ENCODE measurements at places on chromosomes 7 and 10. TPM values are rescaled to one million over a fixed set of nuclear protein-coding genes. Genes with fewer than 3 reads are reported as not detected.

DNA sequence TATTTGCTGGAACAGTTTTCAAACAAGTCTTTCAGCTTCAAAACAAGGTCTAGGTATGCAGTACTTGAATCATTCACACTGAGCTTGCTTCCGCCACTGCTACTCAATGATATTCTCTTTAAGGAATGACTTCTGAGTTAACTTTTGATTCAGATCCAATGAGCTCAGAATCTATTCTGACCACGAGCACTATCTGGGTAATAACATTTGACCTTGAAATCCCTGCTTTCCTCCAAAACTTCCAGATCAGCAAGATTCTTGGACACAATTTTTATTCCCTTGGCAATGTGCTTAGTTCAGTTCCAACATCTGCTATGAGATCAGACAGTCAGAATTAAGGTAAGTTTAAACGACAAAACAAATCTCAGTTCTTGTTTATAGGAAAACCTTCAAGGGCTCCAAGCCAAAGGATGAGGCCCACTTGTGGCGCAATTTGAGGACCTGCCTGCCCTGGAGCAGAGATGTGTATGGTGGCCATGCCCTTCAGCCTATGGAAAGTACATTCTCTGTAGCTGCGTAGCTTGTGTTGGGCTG is 87.2 kb downstream of the RNF216 start:
- peak overlapping the region; percentile 73 for H3K4me3 ChIP-seq
- peaks cover 91% of the 10 kb centered on the region for H3K4me1 ChIP-seq
- no peaks in the 10 kb centered on the region for H3K27me3 ChIP-seq
- H3K36me3 ChIP-seq: peaks cover 39% of the 10 kb centered on the region
- no peak for DNase-seq

GRCh38 chr10:60964257-60965235 is 20.6 kb upstream of the RHOBTB1 start:
- H3K36me3 ChIP-seq: no peaks in the 10 kb centered on the region
- no peak overlapping the region for H3K27ac ChIP-seq
- peaks cover 14% of the 10 kb centered on the region for H3K4me1 ChIP-seq
- H3K27me3 ChIP-seq: peaks cover 5% of the 10 kb centered on the region
- DNase-seq: peak; percentile 67

GRCh38 chr10:78953113-78953798 is 115.5 kb upstream of the ZMIZ1 start:
- H3K36me3 ChIP-seq: no peaks in the 10 kb centered on the region
- no peaks in the 10 kb centered on the region for H3K4me1 ChIP-seq
- no peak for DNase-seq
- no peak overlapping the region for H3K4me3 ChIP-seq

DNA sequence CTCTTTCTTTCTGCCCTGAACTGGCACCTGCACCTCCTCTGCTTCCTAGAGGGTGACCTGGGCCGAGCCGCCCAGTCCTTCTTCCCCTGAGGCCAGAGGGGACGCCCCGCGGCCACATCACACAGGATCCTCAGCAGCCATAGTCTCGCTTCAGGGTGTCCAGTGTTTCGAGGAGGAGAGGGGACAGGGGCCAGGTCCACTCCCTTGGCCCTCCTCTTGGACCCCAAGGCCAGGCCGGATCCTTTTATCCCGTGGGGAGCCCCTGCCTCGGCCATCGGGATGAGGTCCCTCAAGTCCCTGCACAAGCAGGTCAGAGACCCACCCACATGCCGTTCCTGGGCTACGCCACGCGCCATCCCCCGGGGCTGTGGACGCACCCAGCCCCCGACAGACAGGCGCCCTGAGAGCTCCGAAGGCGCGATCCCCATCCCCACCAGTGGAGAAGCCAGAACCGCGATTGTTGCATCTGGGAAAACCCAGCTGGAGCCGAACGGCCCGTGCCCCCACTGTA is 3.6 kb downstream of the BHLHA15 start:
- no peak overlapping the region for H3K4me3 ChIP-seq
- peaks cover 7% of the 10 kb centered on the region for H3K36me3 ChIP-seq
- H3K27ac ChIP-seq: no peak overlapping the region
- peaks cover 10% of the 10 kb centered on the region for H3K4me1 ChIP-seq
- no peak for DNase-seq

The RNF32 gene
- 1.4 TPM for total RNA-seq

- no peak overlapping the region for H3K4me3 ChIP-seq
- no peak for DNase-seq
- H3K27me3 ChIP-seq: no peaks in the 10 kb centered on the region
- no peaks in the 10 kb centered on the region for H3K4me1 ChIP-seq
These were observed 166.8 kb downstream of the IQUB start for GRCh38 chr7:123367484-123368122.

DNA sequence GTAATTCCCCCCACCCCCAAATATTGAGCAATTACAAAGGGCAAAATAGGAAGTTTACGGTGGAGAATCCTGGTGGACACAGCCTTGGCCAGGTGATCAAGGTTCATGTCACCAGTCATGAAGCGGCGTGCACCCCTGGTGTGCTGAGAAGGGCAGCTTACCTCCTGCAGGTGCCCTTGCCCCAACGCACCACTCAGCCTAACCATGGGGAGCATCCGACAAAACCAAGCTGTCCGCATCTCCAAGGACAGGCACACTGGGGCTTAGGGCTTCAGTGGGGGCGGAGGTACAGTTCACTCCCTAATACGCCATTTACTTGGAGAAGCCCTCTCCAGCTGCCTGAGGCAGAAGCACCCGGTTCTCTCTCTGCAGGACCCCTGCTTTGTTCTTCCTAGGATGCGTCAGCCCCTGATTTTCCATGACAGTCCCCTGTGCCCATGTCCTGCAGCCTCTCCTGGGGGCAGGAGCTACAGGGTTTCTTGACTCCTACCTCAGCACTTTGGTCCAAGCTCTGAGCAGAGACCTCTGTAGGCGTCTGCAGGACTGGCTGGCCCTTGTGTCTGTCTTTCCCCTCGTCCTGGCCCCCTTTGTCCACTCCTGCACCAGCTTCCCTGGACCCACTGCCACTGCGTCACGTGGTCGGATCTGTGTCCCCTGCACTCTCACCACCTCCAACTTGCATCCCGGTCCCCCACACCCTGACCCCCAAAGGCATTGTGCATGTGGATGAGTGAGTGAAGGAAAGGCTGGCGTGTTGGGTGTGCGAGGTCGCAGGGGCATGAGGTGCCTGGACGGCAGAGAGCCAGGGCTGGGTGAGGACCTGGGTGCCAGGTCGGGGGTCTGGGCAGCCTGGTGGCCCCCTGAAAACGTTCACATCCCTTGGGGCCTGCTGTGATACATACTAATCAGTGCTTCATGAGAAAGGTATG is 113.7 kb downstream of the LHPP start:
- no peak for DNase-seq
- H3K27ac ChIP-seq: no peak overlapping the region
- H3K27me3 ChIP-seq: no peaks in the 10 kb centered on the region
- H3K4me1 ChIP-seq: no peaks in the 10 kb centered on the region

- no peaks in the 10 kb centered on the region for H3K36me3 ChIP-seq
- DNase-seq: no peak
- no peak overlapping the region for H3K27ac ChIP-seq
- H3K27me3 ChIP-seq: peaks cover 2% of the 10 kb centered on the region
These were observed 42.4 kb downstream of the TNS3 start for GRCh38 chr7:47539398-47540052.

DNA sequence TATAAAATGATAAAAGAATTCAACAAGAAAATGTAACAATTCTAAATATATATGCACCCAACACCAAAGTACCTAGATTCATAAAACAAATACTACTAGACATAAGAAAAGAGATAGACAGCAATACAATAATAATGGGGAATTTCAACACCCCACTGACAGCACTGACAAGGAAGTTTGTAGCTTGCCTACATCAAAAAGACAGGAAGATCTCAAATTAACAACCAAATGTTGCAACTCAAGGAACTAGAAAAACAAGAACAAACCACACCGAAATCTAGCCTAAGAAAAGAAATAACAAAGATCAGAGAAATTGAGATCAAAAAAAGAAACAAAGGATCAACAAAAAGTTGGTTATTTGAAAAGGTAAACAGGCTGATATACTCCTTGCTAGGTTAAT is 36.5 kb upstream of the TNKS2 start:
- no peak for DNase-seq
- H3K27ac ChIP-seq: no peak overlapping the region
- H3K4me1 ChIP-seq: no peaks in the 10 kb centered on the region
- no peak overlapping the region for H3K4me3 ChIP-seq
- H3K27me3 ChIP-seq: peaks cover 30% of the 10 kb centered on the region

GRCh38 chr7:128935342-128935730 is 2.4 kb upstream of the IRF5 start:
- DNase-seq: no peak
- no peak overlapping the region for H3K27ac ChIP-seq
- no peak overlapping the region for H3K4me3 ChIP-seq
- H3K4me1 ChIP-seq: peaks cover 43% of the 10 kb centered on the region

- H3K36me3 ChIP-seq: no peaks in the 10 kb centered on the region
- no peak overlapping the region for H3K27ac ChIP-seq
- H3K4me1 ChIP-seq: no peaks in the 10 kb centered on the region
- H3K4me3 ChIP-seq: no peak overlapping the region
- no peak for DNase-seq
These were observed 368.1 kb downstream of the MDFIC start for GRCh38 chr7:115289971-115290370.

The DYNC1I1 gene
- total RNA-seq: not detected

The PNLIPRP3 gene
- not detected for total RNA-seq

GRCh38 chr10:49737474-49738201 is 24.5 kb downstream of the OGDHL start:
- H3K4me3 ChIP-seq: no peak overlapping the region
- no peaks in the 10 kb centered on the region for H3K4me1 ChIP-seq

The AASS gene
- total RNA-seq: 0.52 TPM

The ZPBP gene
- total RNA-seq: not detected

GRCh38 chr7:66837007-66837406 is 84.0 kb upstream of the TMEM248 start:
- H3K27ac ChIP-seq: no peak overlapping the region
- no peaks in the 10 kb centered on the region for H3K36me3 ChIP-seq
- DNase-seq: peak; percentile 56
- H3K4me1 ChIP-seq: no peaks in the 10 kb centered on the region

GRCh38 chr7:76509931-76510877 is at the start of gene UPK3B:
Gene UPK3B (plus strand): TSS chr7:76510552. CDS start chr7:76510653, 101 bp downstream.
- H3K4me3 ChIP-seq: no peak within 1 kb of the TSS
- H3K36me3 ChIP-seq: no peaks in the 10 kb centered on the region
- DNase-seq: peak; percentile 36
- H3K27me3 ChIP-seq: no peaks in the 10 kb centered on the region
- H3K4me1 ChIP-seq: peaks cover 5% of the 10 kb centered on the region

GRCh38 chr10:78178940-78179339 is 145.3 kb downstream of the RPS24 start:
- H3K27me3 ChIP-seq: peaks cover 7% of the 10 kb centered on the region

DNA sequence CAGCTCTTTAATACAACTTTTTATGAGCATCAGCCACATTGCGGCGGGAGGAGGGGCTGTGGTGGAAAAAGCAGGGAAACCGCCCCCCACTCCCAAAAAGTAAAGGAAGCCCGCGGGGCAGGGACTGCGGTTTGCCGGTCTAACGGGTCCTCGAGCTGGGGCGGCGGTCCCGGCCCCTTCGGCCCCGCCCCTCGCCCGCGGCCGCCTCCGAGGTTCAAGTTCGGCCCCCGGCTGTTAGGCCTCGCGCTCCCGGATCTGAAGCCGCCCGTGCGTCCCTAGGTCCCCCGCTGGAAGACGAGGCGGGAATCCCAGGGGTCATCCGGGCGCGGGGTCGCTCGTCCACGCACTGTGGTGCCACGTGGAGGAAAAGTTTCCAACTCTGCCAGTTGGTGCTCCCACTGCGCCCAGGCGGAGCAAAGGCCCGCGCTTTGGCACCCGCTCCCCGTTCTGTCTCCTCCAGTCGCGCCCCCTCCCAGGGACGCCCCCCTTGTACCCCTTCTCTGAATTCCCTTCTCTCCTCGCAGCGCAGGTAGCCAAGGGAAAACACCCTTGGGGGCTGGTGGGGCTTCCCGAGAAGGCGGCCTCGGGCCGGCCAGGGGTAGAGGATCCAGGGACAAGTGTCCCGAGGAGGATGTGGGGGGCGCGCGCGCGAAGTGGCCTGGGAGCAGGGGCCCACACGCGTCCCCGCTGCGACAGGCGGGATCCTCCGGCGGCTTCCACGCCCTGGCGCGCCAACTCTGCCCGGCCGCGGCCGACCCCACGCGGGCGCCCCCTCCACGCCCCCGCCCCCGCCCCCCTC is 798 bp upstream of the AUTS2 start:
- no peak for DNase-seq
- H3K36me3 ChIP-seq: no peaks in the 10 kb centered on the region
- peaks cover 42% of the 10 kb centered on the region for H3K27me3 ChIP-seq
- H3K27ac ChIP-seq: no peak overlapping the region

The LAMB4 gene
- not detected for total RNA-seq

DNA sequence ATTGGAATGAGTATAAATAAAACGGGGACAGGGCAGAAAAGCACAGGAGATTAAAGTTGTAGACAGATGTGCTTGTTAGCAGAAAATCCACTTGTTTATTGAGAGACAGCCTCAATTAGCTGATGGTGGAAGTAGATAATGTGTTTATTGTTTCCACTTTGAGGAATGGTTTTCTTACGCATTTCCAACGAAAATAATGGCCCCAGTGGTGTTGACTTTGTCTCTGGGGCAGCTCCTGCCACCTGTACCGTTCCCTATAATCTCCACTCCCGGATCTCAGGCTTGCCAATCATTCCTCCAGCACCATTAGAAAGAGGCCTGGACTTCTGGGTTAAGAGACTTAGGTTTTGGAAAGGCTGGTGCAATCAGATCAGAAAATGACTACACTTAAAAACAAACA is 638.7 kb downstream of the PARD3 start:
- H3K4me3 ChIP-seq: no peak overlapping the region
- H3K4me1 ChIP-seq: no peaks in the 10 kb centered on the region
- no peaks in the 10 kb centered on the region for H3K36me3 ChIP-seq

- no peaks in the 10 kb centered on the region for H3K4me1 ChIP-seq
- no peak overlapping the region for H3K4me3 ChIP-seq
- no peak for DNase-seq
- H3K36me3 ChIP-seq: no peaks in the 10 kb centered on the region
- H3K27me3 ChIP-seq: no peaks in the 10 kb centered on the region
- no peak overlapping the region for H3K27ac ChIP-seq
These were observed 70.2 kb downstream of the ABCC2 start for GRCh38 chr10:99852481-99853213.

The TMEM176A gene
- not detected for total RNA-seq

- no peaks in the 10 kb centered on the region for H3K36me3 ChIP-seq
- peak overlapping the region; percentile 75 for H3K4me3 ChIP-seq
- peak overlapping the region; percentile 81 for H3K27ac ChIP-seq
- H3K27me3 ChIP-seq: peaks cover 32% of the 10 kb centered on the region
These were observed 38.7 kb downstream of the RASGEF1A start for GRCh38 chr10:43227911-43228782.

DNA sequence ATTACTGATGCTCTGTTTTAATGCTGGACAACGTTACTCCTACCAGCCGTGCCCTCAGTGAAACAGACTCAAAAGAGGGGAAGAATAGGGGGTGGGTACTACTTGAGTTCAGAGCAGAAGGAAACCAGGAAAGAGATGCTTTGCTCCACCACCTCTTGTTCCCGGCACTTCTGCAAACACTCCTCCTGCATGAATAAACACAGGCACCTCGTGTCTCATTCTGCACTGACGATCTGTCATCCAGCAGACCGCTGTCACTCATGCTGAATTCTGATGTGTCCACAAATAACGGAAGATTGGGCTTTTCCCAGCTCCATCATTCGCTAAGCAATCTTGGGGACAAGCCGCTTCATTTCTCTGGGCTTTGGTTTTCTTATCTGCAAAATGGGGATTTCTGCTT is 26.7 kb downstream of the YWHAG start:
- DNase-seq: no peak
- H3K4me1 ChIP-seq: peaks cover 19% of the 10 kb centered on the region
- no peaks in the 10 kb centered on the region for H3K27me3 ChIP-seq
- H3K4me3 ChIP-seq: no peak overlapping the region

The ZSCAN21 gene
- total RNA-seq: 7.5 TPM
